ENCODE measurements at places on chromosomes 2 and 18. TPM values are rescaled to one million over a fixed set of nuclear protein-coding genes. Genes with fewer than 3 reads are reported as not detected.

ZNF396 gene
- total RNA-seq, result 10.4 TPM

CDH20 gene
- 0.11 TPM for total RNA-seq

CNTNAP5 gene
- total RNA-seq, result 0.70 TPM

CCDC74B gene
- 9.2 TPM for total RNA-seq

NDUFAF7 gene
- total RNA-seq, result 41.4 TPM

HOXD10 gene
- total RNA-seq, result 0.94 TPM

DNA sequence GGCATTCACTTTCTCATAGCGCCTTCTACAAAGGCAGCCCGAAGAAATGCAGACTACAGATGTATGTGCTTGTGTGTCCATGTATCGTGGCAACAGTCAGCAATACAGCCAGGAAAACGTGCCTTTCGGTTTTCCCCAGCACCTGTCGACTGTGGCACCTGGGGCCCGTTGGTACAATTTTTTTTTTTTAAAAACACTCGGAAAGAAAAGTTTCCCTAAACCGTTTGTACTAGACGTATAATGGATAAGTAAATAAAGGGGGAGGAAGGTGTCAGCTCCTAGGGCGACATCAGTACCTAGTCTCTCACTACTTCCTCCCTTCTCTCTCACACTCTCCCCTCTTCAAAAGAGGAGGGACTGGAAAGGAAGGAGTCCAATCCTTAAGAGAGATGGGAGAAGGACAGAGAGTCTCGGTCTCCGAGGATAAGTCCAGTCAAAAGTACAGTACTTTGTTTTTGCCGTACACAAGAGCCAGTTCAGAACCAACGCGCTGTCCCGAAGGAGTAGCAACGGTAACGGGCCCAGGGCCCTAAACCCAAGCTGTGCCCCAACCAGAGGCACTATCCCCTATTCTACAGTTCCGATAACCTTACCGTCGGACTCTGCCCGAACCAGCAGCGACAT lies 759 bp downstream of the PPP4R3B start:
- H3K4me3 ChIP-seq, result peak overlapping the region; percentile 100
- peaks cover 36% of the 10 kb centered on the region for H3K36me3 ChIP-seq
- H3K27me3 ChIP-seq, result no peaks in the 10 kb centered on the region
- H3K27ac ChIP-seq, result peak overlapping the region; percentile 91
- peaks cover 2% of the 10 kb centered on the region for H3K4me1 ChIP-seq
- peak; percentile 63 for DNase-seq

DNA sequence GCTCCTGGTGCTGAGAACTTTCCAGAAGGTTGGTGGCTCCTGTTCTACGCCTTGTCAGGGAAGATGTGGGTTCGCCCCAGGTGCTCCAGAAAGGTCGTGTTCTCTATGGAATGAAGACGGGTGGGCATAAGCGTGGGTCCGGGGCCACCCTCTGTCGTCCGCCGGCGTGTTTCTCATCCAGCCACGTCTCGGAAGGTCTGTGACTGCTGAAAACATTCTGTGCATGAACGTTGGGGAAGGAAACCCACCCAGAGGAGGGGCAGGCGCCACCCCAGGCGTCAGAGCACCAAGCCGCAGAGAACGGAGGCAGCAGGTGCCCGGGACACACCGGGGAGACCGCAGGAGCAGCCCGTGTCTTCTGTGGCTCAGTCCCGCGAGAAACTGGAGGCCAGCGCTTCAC lies 118.2 kb downstream of the RTP5 start:
- H3K27ac ChIP-seq, result no peak overlapping the region
- H3K4me3 ChIP-seq, result no peak overlapping the region
- H3K36me3 ChIP-seq, result no peaks in the 10 kb centered on the region
- no peaks in the 10 kb centered on the region for H3K27me3 ChIP-seq
- H3K4me1 ChIP-seq, result no peaks in the 10 kb centered on the region

GRCh38 chr18:49021076-49021432 lies 70.3 kb upstream of the SMAD7 start:
- H3K4me3 ChIP-seq, result no peak overlapping the region
- no peaks in the 10 kb centered on the region for H3K36me3 ChIP-seq
- H3K27ac ChIP-seq, result no peak overlapping the region
- no peak for DNase-seq

DNA sequence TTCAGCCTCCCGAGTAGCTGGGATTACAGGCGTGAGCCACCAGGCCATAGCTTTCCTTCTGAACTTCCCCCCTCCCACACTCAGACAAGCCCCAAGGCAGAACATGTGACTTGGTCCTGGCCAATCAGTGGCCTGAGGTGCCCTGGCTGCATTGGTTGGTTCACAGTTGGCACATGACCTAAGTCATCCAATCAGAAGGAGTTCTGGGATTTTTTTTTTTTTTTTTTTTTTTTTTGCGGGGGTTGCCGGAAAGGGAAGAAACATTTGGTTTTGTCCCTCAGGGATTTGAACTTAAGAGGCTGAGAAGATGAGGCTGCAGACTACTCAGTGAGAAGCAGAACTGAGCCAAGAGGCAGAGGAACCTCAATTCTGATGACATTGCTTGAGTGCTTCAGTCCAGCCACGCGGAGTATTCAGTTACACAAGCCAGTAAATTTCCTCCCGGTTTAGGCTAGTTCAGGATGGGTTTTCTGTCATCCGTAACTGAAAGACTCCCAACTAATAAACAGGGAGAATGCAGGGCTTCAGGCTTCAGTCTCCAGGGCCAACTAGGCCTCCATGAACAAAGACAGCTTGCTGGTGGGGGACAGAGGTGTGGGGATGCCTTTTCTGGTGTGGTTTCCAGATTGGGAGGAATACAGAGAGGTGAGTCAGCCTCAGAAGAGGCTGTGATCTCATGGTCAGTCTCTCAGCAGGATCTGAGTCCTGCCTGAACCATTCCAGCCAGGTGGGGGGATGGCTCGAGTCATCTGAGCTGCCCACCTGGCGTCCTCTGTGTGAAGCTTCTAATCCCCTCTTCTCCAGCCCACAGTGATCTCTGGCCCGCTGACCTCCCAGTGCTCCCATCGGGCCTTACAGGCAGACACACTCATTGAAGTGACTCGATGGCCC lies 9.2 kb downstream of the PTMA start:
- H3K27ac ChIP-seq, result no peak overlapping the region
- H3K36me3 ChIP-seq, result peaks cover 17% of the 10 kb centered on the region
- no peak overlapping the region for H3K4me3 ChIP-seq
- no peaks in the 10 kb centered on the region for H3K27me3 ChIP-seq

DNA sequence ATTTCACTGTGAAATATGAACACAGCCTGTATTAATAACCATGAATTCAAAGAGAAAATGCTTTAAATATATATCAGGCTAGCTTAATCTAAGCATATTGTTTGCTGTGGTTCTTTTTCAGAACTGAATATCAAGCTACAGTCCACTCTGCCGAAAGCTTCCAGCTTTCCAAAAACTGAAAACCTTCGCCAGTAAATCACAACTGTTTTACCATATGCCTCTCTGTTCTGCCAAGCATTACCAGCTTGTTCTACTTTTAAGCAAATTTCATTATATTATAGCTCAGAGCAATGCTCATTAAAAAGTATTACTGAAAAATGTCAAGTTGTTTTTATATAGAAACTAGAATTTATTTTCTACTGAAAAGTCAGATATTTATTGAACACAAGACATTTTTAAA lies 277.4 kb downstream of the NRXN1 start:
- H3K4me1 ChIP-seq, result no peaks in the 10 kb centered on the region
- H3K27me3 ChIP-seq, result no peaks in the 10 kb centered on the region
- no peak overlapping the region for H3K4me3 ChIP-seq
- no peak for DNase-seq
- H3K27ac ChIP-seq, result no peak overlapping the region

DNA sequence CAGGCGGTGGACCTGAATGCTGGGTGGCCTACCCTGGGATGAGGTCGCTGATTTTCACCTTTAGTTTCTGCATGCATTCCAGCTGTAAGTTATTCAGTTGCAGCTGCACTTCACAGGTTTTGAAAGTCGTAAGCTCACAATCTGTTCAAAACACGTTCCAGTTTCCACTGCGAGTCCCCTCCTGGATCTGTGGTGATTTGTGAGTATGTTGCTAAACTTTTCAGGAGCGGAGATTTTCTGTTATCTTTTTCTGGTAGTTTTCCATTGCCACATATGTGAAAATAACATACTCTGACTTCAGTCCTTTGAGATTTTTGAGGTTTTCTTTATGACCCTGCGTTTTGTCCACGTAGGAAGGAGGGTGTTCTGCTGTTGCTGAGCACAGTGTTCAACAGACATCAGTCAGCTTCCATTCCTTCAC lies 102.1 kb downstream of the SNTG2 start:
- H3K36me3 ChIP-seq, result no peaks in the 10 kb centered on the region
- no peak for DNase-seq
- H3K27ac ChIP-seq, result no peak overlapping the region
- no peak overlapping the region for H3K4me3 ChIP-seq
- H3K27me3 ChIP-seq, result no peaks in the 10 kb centered on the region
- no peaks in the 10 kb centered on the region for H3K4me1 ChIP-seq
